ENCODE measurements at places on chromosomes 16 and 17.
A peak's percentile ranks its signal among the peaks of the same experiment; 100 is the strongest.

DNA sequence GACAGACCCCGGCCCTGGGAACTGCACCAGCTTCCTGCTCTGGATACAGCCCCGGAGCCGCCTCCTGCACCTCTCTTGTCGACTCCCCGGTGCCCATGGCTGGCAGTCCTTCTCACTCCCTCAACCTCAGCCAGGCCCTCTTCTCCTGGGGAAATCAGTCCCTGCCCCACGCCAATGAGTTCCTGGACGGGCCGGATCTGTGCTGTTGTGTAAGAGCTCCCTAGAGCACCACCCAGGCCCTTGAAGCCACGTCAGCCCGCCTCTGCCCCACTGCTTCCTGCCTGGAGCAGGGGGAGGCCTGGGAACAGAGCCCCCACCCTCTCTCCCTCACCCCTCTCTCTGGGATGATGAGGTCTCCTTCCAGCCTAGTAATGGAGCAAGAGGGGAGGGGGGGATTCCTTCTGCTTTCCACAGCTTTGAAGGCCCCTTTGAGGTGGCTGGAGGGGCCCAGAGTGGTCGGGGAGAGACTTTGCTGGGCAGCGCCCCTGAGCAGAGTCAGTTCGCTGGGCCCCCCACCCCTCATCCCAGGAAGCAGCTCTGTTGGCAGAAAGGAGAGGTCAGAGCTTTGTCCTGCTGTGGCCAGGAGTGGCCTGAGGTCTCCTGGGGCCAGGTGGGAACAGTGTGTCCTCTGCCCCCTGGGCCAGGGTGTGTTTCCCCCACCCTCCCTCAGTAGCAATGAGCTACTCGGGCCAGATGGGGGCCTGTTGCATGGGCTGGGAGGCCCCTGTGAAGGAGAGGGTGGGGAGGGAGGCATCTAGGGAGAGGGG lies 3.8 kb downstream of the PRR29 start:
- DNase-seq = no peak

GRCh38 chr16:25060920-25061319 lies 45.8 kb upstream of the ARHGAP17 start:
- no peak for DNase-seq

GRCh38 chr17:31931756-31932155 lies 5.1 kb upstream of the SUZ12 start:
- DNase-seq = no peak

GRCh38 chr17:82277851-82278250 lies 4.4 kb upstream of the CSNK1D start:
- no peak for DNase-seq

DNA sequence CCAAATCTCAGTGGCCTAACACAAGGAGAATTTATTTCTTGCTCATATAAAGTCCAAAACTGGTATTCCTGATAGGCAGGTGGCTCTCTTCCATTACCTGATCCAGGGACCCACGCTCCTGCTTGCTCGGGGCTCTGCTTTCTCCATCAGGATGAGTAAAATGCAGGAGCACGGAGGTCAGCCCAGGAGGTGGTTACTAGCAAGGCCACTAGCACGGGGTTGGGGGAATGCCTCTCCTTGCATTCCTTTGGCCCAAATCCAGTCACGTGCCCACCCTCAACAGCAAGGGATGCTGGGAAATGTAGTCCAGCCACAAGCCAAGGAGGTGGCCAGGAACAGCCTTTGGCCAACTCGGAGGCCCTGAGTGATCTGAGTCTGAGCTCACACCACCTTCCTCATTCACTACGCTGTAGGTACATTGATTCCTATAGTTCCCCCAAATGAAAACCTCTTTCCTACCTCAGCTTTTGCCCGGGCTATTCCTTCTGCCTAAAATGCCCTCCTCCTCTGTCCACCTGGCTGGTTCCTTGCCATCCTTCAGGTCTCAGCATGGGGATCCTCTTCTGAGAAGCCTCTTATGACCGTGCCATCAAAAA lies 38.3 kb upstream of the HAPSTR1 start:
- DNase-seq = peak; percentile 77

- no peak for DNase-seq
Observed at GRCh38 chr17:75843577-75844529, at the start of gene UNC13D. Gene UNC13D, minus strand, starts transcription at chr17:75844404. Its CDS starts 67 bp downstream, at chr17:75844337.

DNA sequence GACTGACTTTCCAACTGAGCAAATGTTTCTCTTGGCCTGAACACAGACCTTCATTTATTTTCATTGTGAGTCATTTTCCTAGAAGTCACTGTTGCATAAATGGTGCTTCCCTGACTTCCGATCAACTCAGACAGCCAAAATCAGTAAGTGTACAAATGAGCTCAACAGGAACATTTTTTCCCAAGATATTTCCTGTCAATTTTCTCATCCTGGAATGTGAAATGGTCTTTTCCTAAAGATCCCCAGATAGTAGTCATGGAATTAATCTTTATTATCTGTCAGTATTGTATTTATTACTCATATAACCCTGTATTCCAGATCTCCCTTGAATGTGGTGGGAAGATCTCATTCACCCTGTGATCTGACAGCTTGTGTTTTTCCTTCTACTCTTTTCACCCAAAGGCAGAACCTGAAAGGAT lies 360.3 kb upstream of the KIF2B start:
- DNase-seq = no peak

- no peak for DNase-seq
Observed at GRCh38 chr17:37016780-37017179, 68.0 kb downstream of the AATF start.

DNA sequence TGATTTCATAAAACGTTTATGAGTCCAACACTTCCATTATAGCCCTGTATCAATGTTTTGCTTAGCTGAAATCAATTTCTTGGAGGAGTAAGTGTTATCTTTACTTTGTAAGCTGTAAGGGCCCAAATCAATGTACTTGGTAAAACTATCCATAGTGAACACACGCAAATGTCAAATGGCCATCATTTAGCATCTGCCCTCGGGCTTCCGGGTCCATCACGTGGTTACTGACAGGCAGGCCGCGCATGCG lies 687 bp upstream of the NARF start:
- DNase-seq = no peak

DNA sequence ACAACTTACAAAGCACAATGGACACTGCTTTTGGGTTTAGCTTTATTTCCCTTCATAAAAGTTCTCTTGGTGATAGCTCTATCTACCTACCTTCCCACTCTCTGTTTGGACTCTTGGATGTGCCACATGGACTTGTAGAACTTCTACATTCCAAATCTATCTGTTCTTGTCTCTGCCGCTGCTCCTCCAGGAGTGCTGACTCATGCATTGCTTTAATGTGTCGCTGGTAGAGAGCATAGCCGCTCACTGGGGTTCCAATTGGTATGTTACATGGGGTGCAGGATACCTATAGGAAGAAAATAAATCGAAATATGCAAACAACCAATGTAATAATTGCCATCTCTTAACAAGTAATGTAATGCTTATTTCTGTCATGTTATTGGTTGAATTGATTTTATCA lies 92.1 kb downstream of the TTC19 start:
- DNase-seq = no peak

DNA sequence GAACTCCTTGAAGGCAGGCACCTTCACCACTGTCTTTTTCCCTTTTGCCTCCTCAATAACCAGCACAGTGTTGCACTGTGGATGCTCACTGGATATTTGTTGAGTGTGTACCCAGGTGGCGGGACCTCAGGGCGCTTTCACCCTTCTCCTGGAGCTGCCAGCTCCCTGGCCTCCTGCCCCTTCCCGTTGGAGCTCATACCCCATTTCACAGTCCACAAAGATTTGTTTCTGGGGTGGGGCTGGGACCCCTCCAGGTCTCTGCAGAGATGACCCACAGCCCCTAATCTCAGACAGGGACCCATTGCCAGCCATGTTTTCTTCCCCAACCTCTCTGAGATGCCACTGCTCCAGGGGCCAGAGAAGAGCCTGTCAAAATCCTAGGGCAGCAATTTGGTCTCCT lies 12.4 kb downstream of the ALOX12B start:
- DNase-seq = no peak

GRCh38 chr16:75250809-75251279 lies 580 bp downstream of the BCAR1 start:
- DNase-seq = no peak

- no peak for DNase-seq
Observed at GRCh38 chr16:81779536-81780320, 637 bp downstream of the PLCG2 start.

GRCh38 chr16:71826533-71827017 lies 17.9 kb upstream of the AP1G1 start:
- no peak for DNase-seq

DNA sequence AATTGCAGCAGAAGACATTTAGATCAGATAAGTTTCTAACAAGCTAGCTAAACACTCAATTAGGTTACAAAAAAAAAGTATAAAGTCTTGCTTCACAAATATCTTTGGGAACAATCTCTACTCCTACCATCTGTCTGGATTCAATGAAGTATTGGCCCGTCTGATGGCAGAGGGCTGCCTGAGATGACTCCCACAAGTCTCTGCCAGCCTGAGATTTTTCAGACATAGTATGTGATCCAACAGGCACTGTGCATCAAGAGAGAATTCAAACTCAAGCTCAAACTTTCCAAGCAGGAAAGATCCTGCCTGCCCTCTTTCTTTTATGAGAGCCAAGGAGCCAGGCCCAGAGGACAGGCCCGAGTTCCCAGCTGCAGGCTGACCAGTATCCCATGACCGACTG lies 22.6 kb downstream of the SLC39A11 start:
- DNase-seq = no peak

DNA sequence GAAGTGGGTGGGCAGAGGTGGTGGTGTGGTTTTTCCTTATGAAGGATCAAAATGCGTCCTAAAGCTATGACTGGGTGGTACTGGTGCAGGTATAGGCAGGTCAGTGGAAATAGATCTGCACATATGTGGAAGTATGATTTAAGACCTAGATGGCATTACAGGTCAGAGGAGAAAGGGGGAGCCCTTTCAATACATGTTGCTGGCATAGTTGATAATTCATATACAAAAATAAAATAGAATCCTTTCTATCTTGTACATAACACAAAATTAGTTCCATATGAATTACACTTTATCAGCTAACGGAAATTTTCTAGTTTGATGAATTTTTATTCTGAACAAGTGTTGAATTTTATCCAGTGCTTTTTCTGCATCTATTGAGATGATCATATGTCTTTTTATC lies 20.8 kb upstream of the PIK3R5 start:
- no peak for DNase-seq

- DNase-seq = no peak
Observed at GRCh38 chr17:8859804-8860430, 7.6 kb downstream of the PIK3R6 start.

DNA sequence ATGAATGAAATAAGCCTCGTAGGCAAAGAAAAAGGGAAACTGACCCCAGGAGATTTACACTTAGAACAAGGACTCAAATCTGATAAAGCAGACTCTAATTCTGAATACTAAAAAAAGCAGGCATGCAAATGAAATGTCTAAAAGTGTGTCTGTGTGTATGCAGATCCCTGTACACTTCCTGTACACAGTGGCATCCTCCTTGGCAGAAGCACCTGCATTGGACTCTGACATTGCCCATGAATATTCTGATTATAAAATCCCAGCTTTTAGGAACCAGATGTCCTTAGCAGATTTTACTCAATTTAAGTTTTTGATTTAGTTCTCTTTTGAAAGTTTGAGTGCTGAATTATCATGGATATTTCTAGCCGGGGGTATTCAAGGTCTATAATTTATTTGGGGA lies 306.0 kb upstream of the CDH8 start:
- no peak for DNase-seq

DNA sequence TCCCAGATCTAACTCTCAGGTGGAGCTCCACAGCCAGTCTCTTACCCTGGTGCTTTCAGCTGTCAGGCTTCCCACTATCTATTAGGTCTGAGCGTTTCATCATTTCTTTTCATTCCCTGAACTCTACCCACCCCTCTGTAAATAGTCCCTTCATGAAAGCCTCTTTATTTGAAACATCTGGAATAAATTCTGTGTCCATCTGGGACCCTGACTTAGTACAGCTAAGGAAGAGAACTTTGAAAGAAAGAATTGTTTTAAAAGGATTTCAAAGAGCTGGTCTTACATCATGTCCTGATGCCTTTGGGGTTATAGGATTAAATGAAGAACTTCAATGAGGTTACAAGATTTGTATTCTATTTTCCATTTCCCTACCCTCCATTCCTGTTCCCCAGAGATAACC lies 388.5 kb upstream of the CA10 start:
- DNase-seq = no peak

- DNase-seq = no peak
Observed at GRCh38 chr17:41905172-41905571, 13.6 kb downstream of the ACLY start.

DNA sequence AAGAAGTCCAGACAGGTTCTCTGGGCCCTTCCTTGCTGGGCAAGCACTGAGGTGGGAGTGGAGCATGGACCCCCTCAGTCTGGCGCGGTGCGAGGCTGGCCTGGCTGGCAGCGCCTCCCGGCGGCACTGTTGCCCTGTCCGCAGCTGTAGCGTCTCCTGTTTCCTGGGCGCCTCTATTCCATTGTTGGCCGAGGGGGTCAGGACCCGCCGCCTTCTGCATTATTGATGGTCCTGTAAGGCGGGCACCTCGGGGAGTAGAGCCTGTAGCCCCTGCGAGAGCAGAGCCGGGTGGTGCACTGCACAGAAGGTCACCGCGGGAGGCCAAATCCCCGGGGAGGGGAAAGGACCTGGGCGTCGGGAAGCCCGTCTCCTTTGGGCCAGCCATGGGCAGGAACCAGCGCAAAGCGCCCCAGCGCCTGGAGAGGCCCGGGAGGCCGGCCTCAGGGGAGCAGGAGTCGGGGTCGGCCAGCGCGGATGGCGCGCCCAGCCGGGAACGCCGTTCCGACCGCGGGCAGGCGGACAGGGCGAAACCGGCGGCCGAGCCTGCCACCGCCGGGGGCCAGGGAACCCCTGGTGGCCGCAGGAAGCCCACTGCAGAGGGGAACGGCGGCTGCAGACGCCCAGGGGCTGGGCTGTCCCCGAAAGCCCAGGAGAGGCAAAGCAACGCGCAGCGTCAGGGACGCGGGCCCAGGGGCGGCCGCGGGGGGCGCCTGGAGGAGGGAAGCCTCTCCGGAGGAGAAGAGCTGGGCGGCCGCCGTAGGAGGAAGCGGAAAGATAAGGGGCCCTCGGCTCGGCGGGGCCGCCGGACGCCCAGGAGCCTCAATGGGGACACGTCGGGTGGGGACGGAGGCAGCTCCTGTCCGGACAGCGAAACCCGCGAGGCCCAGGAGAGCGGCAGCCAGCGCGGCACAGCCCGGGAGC lies at the start of gene MYO15B:
Gene MYO15B (plus strand): TSS at position 126 of the 921 bp plus-strand sequence. CDS start 258 bp downstream, at position 384.
- peak; percentile 37 for DNase-seq

DNA sequence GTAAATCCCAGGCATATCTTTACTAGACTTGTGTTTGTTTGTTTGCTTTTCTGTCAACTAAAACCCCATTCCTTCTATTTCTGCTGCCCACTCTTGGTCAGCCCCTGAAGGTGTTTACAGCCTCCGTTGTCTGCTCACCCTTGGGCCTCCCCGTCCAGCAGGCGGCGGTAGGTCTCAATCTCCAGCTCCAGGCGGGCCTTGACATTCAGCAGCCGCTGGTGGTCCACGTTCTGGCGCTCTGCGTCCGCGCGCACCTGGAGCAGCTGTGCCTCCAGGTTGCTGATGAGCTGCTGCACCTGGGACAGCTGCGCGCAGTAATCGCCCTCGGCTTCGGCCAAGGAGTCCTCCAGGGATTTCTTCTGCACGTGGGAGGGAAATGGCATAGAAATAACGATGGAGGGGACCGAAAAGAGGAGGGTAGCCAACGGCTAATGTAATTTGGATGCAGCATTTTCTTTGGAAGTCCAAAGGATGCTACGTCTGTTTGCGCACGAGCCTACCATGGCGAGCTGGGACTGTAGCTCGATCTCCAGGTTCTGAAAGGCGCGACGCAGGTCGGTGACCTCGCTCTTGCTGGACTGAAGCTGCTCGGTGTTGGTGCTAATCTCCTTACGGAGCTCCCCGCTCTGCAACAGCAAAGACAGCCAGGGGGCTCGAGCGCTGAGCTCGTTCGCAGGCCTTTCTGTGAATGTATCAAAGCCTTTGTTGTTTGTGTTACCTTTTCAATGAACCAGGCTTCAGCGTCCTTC lies 3.9 kb downstream of the KRT12 start:
- no peak for DNase-seq

All from NCI-H774 (cell line).